Astrocyte of the cerebellum (primary cell): ENCODE measurements at places on chromosomes 11 and 22.

- no peak for DNase-seq
Observed at GRCh38 chr11:62928011-62928410, 6.8 kb upstream of the CHRM1 start.

DNA sequence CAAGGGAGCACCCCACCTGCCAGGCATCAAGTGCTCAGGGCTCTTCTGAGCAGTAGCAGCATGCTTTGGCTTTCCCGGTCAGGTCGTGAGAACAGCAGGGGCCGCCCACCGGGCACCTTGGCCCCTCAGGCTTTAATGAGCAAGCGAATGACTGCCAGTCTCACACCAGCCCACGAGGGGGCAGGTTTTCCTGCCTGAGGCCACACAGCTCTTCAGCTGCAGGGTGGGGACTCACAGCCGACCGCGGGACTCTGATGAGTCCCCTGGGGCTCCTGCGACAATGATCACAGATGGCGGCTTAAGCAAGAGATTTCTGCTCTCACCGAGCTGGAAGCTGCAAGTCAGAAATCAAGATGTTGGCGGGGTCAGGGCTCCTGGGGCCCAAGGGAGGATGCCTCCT, 14.3 kb upstream of the FGF19 start:
- DNase-seq, result no peak

DNA sequence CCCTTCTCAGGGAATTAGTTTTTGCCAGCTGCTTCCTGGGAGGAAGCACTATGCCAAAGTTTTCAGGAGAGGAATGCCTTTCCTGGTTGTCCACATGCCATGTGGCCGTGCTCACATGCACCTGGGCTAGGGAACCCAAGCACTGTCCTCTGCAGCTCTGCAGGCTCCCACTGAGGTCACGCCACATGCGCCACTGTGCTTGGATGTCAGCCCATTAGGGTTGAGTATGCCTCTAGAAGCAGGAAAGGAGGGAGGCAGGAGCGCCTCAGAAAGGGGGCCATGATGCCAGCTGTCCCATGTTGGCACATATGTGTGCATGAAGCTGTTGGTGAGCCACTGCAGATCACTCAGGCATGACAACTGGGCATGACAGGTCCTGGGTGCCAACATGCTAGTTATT, 81.6 kb upstream of the SUSD2 start:
- no peak for DNase-seq

- DNase-seq, result no peak
Observed at GRCh38 chr11:106827687-106828086, 190.6 kb downstream of the GUCY1A2 start.

DNA sequence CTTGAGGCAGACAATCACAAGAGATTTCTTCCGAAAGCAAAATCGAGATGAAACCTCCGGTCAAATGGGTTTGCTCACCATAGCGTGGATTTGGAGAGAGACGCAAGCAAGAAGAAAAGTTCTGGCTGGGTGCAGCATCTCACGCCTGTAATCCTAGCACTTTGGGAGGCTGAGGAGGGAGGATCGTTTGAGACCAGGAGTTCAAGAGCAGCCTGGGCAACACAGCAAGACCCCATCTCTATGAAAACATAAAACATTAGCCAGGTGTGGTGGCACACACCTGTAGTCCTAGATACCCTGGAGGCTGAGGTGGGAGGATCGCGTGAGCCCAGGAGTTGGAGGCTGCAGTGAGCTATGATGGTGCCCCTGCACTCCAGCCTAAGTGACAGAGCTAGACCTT, 24.4 kb downstream of the MN1 start:
- DNase-seq, result no peak

DNA sequence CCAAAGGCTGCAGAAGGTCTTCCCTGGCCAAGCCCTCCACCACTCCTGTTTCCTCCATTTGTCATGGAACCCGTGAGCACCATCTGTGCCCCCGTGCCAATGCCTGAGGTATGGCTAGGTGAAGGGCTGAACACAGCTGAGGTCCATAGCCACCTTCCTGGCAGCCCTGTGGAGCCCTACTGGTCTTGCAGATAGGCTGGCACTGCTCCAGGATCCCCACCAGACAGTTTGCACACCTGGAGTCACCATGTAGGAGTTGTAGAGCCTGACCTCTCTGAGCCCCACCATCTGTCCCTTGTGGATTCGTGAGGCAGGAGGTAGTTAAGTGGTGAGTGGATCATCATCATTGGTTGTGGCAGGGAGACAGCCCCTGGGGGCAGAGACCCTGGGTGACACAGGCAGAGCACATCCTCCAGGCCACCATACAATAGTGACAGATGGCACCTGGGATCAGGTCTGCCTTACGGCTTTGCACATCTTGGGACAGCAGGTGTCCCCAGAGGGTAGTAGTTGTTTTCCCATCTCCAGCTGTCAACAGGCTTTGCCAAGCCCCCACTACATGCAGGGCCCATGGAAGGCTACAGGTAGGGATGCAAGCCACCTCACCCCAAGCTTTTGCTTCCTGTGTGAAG, 52.5 kb upstream of the SUSD2 start:
- DNase-seq, result no peak

DNA sequence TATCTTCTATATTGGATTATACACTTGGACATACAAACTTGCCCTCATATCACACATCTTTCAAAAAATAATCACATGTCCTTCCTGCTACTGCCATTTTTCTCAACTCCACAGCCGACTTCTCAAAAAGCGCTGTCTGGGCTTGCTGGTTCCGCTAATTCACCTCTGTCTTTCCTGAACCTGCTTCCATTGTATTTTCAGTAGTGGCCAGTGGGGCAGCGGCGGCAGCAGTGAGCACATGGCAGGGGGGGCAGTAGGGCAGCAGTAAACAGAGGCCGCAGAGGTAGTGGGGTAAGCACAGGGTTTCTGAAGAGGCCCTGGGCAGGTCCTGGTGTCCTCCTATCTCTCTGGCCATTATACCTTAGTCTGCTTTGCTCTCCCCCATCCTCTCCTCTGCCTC, 126.3 kb downstream of the RRAS2 start:
- DNase-seq, result no peak
